ENCODE measurements at places on chromosomes 11 and 22.

DNA sequence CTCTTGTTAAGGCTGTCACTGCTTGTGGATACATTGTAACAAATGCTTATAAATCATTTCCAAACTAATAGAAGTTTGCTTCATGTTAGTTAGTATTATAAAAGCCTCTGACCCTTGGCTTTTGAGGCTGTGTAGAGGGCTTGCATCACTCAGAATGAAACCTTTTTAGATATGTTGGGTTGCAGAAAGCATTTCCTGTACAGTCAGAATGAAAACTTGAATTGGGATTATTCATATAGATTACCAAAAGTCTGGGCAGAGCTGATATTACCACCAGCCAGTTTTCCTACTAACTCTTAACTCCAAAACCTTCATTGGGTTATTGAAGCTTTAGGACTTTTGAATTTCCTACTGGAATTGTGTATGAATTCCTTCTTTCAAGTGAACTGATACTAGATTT lies 12.0 kb downstream of the KMT2A start:
- peak; percentile 24 for DNase-seq

DNA sequence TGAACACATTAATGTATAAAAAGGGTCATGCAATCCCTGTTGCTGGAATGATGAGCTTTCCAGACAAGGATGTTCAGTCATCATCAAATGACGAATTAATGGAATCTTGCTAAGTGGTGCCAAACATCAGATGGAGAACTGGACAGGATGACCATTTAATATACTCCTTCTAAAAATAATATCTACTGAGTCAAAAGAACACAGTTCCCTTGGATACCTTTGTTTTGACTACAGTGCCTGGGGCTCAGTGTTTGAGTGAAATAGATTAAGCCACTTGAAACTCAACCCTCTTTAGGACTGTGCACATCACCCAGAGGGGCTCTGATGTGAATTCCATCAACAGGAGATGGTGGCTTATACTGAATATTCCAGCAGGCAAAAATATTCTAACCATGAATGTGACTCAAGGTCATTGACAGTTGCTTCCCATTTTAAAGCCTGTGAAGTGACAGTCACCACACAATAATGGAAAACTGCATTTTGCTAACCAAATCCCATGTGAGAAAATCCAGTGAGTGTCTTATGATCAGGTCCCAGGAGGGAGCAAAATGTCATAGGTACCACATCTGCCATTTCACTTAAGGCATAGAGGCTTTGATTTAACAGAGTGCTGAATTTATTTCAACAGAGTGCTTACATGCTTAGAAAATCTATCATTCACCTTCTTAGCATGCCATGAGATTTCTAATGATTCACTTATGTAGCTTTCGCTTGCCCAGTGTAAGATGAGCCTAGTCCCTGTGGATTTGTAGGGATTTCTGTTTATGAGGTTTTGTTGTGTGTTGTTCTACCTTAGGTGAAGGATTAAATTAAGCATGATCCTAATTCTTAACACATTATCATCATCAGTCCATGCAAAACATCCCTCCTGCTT lies 41.3 kb upstream of the SLN start:
- DNase-seq = no peak

DNA sequence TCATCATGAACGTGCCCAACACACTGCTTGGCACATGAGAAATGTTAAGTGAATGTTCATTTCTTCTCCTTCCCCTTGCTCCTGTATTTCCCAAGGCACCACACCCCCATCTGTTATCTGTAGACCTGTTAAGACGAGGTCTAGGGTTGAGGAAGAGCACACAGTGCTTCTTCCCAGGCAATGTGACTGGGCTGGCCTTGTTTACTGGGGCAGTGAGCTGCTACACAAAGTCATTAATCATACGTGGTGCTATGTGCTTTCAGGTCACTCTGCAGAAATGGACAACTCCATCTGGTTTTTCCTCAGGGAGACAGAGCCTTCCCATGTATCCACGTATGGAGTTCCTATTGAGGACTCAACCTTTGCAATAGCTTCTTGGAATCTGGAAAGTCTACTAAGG lies 118.7 kb downstream of the KCNC1 start:
- DNase-seq = no peak

- no peak for DNase-seq
Observed at GRCh38 chr11:4063348-4063747, 31.3 kb upstream of the RRM1 start.

GRCh38 chr11:64081745-64082442 lies 46.2 kb downstream of the FLRT1 start:
- DNase-seq = no peak

- DNase-seq = no peak
Observed at GRCh38 chr11:20875889-20876288, 206.5 kb downstream of the NELL1 start.

Data from activated naive CD4-positive, alpha-beta T cell treated with anti-CD3 and anti-CD28 coated beads for 36 hours (primary cell).